ENCODE measurements at places on chromosomes 5 and 9. TPM values are rescaled to one million over a fixed set of nuclear protein-coding genes. Genes with fewer than 3 reads are reported as not detected.

DNA sequence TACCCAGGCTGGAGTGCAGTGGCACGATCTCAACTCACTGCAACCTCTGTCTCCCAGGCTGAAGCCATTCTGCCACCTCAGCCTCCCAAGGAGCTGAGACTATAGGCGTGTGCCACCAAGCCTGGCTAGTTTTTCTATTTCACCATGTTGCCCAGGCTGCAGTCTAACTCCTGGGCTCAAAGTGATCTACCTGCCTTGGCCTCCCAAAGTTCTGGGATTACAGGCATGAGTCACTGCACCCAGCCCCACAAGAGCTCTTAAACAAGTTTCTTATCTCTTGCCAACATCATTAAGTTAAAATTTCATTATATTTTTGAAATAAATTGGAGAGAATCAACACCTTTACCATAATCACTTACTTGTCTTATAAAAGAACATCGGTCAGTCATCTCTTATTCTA, 280.3 kb downstream of the ARHGEF28 start:
- no peaks in the 10 kb centered on the region for H3K27me3 ChIP-seq
- H3K36me3 ChIP-seq, result no peaks in the 10 kb centered on the region
- H3K27ac ChIP-seq, result no peak overlapping the region

GRCh38 chr9:95870352-95870751, 5.1 kb upstream of the ERCC6L2 start:
- H3K4me3 ChIP-seq, result no peak overlapping the region
- no peak for DNase-seq
- H3K27me3 ChIP-seq, result no peaks in the 10 kb centered on the region

SMIM33 gene
- not detected for total RNA-seq

GARIN3 gene
- total RNA-seq, result not detected

TMEM215 gene
- 0.11 TPM for total RNA-seq

- DNase-seq, result peak; percentile 92
- H3K4me1 ChIP-seq, result no peaks in the 10 kb centered on the region
- H3K36me3 ChIP-seq, result no peaks in the 10 kb centered on the region
- H3K27me3 ChIP-seq, result no peaks in the 10 kb centered on the region
- no peak overlapping the region for H3K4me3 ChIP-seq
Measured at GRCh38 chr9:4077499-4078102, 222.3 kb downstream of the GLIS3 start.

DNA sequence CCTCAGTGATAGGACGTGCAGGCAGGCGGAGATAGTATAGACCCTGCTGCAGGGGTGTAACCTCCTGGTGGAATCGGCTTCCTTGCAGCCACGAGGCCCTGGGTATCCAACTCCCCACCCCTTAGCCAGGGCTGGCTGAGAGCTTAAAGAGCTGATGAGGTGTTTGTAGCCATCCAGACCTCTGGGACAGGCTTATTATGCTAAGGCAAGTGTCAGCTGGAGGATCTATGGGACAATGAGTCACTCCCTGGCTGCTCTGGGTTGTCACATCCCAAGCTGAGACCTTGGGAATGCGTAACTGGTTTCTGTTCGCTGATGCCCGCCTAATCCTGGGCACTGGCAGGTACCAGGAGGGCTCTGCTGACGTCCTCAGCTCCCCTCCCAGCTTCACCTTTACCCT, 38.9 kb downstream of the DAB2IP start:
- no peaks in the 10 kb centered on the region for H3K27me3 ChIP-seq
- peaks cover 29% of the 10 kb centered on the region for H3K4me1 ChIP-seq
- no peaks in the 10 kb centered on the region for H3K36me3 ChIP-seq
- no peak overlapping the region for H3K4me3 ChIP-seq
- peak; percentile 85 for DNase-seq
